ENCODE measurements at places on chromosomes 6 and 20.

DNA sequence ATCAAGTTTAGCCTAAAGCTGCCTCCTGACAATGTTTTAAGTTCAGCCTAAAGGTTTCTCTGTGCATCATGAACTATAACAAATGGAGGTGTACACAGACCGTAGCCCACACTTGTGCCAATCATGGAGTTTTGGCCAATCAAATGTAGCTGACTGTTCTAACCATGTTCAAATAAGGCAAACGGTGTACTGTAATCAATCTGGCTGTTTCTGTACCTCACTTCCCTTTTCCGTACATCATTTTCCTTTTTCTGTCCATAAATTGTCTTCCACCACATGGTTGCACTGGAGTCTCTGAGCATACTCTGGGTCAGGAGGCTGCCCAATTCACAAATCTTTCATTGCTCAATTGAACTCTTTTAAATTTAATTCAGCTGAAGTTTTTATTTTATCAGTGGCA, 132.2 kb upstream of the UST start:
- no peak for DNase-seq

- no peak for DNase-seq
Observed at GRCh38 chr20:18904624-18905023, 91.0 kb downstream of the SCP2D1 start.

DNA sequence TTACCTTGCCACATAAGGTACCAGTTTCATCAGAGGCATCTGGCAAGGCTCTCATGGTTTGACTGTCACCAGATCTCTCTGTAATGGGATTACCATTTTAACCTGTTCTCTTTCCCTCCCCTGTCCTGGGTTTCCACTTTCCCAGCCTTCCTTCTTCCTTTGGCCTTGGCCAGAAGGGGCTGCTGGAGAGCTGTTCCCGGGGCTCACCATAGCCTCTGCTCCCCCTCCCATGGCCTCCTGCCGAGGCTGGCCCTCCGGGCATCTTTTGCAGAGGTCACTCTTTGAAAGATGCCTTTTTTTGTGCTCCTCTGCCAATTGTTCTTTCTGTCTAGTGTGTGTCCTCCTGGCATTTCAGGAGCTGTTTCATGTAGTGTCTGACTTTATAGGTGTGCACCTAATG, 100.7 kb upstream of the SCP2D1 start:
- no peak for DNase-seq

DNA sequence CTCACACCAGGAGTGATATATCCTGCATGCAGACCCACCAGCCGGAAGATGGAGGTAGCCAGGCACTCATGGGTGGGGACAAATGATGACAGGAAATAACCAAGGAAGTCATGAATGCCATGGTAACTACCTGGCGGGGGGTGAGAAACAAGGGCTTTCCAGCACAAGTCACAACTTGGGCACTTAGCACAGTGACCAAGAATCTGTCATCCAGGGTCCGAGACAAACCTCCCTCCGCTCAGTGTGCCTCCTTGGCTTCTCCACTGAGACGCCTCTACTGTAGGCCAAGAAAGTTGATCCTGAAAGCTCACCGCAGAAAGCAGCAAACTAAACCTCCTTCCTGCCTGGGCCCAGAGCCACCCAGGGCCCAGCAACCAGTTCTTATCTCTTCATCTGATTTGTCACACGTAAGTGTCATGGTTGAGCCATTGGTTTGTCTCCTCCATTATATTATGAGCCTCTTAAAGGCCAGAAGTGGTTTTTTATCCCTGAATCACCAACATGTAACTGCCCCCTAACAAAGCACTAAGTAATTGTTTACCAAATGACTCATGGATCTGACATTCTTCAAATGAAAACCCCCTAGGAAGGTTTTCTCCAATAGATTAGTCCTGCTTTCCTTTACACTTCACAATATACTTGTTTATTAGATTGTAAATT, 84.3 kb upstream of the TAB2 start:
- DNase-seq = peak; percentile 53
